ENCODE measurements at places on chromosomes 5 and 9. TPM values are rescaled to one million over a fixed set of nuclear protein-coding genes. Genes with fewer than 3 reads are reported as not detected.

DNA sequence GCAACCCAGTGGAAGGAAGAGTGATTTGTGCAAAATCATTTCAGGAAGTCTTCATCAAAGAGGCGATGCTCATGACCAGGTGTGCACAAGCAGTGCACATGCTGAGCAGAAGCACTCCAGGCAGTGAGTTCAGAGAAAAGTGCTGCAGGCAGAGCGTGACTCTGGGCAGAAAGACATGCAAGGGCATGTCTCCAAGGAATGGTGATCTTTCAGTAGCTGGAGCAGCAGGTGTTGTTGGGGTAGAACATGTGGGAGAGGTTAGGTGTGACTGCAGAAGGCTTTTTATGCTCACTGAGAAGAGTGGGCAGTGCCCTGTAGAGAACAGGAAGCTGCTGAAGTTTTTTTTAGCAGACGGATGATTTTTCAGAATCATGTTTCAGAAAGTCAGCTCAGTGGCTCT, 545.4 kb upstream of the TLE4 start:
- no peak for DNase-seq

- DNase-seq = no peak
These were observed 57.4 kb downstream of the PSMB7 start for GRCh38 chr9:124357721-124358361.

GRCh38 chr9:1005043-1005667, 28.7 kb downstream of the DMRT3 start:
- peak; percentile 64 for DNase-seq

DNA sequence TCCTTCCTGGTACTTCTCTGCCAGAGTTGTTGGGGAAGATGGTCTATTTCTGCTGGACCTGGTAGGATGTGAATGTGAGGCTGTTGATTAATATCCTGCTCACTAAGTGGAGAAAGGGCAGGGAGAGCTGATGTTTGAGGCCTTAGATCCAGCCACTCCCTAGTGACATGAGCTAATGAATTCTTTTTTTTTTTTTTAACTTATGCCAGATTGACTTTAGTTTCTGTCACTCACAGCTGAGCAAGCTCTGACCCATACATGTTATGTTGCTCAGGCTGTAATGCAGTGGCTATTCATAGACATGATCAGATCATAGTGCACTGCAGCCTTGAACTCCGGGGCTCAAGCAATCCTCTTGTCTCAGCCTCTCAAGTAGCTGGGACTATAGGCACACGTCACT, 75.1 kb upstream of the SPRY4 start:
- DNase-seq = no peak

DNA sequence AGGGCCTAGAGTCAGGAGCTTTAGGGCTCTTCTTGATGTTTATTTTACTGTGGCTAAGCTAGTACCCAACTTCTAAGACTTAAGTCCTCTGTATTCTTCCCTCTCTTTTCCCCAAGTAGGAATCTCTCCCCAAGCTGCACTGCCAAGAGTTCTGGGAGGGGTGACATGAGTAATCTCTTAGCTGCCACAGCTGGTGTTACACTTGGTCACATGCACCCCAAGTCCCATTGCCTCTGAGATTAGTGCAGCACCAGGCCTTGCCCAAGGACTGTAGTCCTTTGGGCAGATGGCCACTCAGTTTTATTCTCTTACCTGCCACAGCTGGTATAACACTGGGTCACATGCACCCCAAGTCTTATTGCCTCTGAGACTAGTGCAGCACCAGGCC, 114.7 kb upstream of the RIOK2 start:
- DNase-seq = no peak

- no peak for DNase-seq
These were observed 11.2 kb downstream of the IRF1 start for GRCh38 chr5:132479111-132479951.

DNA sequence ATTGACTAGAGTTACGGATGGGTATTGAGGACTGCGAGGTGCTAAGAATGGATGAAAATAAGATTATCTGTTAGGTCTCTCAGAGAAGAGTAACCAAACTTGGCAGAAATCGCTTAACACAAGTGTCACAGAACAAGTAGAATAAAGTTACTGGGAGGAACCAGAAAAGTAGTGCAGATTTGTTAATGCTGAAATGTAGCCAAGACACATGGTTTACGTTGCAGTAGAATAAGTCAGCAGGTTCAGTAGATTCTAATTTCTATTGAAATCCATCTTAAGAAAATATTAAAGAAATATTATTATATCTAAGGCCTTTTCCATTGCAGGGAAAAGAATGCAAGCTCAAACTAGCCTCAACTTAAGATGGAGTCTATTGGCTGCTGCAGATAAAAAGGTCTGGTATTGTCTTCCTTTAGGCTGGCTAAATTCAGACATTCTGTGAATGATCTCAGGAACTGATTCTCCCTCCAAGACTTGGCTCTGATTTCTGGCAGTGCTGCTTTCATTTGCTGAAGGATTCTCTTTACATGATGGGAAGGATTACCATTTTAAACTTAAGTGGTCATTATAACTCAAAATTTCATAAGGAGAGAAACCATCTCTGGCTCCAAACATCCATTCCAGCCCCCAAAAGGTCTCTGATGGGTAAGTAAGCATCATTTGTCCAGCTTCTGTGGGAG, 314.9 kb downstream of the MARCHF11 start:
- no peak for DNase-seq

- DNase-seq = no peak
These were observed 209.8 kb downstream of the MCTP1 start for GRCh38 chr5:95075111-95075510.

DNA sequence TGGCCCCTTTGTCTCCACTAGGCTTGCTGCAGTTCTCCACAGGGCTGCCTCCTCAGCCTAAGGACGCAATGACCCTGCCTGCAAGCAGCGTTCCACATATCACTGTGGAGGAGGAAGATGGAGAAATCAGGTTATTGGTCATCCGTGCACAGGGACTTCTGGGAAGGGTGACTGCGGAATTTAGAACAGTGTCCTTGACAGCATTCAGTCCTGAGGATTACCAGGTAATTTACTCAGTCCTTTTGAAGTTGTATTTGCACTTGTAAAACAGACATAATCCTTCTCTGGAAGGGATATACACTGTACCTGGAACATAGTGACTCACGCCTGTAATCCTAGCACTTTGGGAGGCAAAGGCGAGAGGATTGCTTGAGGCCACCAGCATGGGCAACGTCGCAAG, 116.6 kb downstream of the ADGRV1 start:
- no peak for DNase-seq

DNA sequence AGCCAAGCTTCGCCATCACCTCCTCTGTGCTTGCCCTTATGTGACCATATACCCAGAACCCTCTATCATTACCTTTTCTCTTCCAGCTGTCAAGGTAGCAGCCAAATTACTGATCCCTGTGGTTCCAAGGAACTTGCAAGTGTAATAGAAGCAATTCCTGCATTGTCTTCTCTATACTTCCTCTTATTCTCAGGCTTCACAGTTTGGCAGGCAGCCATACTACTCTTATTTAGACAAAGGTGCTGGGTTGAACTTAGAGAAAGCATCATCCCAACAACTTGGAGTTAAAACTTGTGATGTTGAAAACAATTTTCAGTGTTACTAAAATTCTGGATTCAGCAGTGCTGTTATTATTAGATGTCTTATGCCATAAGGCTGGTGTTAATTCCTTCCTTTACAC, 93.2 kb downstream of the NLN start:
- peak; percentile 42 for DNase-seq

DNA sequence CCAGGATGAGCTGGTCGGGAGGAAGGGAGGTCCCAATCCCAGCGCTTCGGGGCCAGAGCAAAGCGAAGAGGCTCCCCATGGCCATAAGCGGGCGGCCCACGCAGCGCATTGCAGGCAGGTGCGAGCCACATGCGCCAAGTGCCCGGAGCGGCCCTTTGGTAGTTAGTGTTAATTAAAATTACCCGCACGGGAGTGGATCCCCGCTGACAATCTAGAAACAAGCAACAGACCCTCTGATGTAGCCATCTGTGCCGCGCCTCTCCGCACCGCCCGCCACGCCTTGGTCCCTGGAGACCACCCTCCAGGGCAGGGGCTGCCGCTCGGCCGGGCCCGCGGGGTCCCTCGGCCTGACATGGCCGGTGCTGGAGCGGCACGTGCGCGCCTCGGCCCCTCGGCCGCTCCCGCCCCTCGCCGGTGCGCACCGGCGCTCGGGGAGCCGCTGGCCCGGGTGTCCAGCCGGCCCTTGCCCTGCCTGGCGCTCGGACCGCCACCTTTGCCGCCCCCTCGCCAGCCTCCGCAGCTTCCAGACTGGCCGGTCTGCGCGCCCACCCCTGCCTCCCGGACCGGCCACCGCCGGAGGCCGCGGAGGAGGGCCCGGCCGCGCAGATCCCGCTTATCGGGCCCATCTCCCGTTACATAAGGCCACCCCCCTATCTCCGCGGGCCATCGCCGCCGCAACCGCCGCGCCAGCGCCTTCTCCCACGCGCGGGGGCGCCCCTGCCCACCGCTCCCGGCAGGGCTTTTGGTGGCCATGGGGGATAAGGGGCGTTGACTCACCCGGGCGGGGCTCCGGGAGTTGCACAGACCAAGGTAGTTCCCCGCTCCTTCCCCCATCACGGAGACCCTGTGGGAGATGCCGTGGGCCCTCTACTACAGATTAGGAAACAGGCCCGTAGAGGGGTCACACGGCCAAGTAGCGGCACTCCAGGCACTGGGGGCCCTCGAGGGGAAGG, 1.9 kb upstream of the IL13 start:
- DNase-seq = no peak

DNA sequence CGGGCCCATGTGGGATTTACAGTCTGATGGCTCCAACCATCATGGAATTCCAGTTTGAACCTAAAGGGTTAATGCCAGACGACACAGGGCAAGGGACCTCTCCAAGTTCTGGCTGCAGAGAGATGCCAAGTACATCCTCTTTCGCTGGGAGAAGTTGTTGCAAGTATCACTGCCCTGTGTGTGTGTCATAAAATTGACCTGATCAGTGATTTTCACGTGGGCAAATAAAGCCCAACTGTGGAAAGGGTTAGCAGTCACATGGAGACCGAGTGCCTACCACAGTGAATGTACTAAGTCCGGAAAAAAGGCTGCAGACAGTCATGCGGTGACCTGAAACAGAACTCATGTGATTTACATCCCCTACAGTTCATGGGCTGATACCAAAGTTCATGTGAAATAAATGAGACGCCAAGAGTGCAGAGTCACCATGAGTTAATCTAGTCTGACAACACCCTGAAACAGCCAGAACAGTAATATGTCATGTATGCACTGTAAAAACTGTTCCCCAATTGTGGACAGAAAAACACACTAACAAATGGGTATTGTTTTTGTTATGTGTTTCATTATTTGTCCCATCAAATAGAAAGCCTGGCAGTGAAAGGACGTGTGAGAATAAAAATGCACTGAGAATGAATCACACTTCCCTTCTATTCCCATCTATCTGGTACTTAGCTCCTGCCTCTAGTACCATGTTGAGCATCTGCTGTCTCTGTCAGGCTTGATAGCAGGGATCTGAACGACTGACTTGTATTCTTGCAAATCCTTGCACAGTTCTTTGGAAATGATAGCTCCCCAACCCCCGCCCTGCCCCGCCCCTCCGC, 115.7 kb downstream of the SUSD1 start:
- no peak for DNase-seq

DNA sequence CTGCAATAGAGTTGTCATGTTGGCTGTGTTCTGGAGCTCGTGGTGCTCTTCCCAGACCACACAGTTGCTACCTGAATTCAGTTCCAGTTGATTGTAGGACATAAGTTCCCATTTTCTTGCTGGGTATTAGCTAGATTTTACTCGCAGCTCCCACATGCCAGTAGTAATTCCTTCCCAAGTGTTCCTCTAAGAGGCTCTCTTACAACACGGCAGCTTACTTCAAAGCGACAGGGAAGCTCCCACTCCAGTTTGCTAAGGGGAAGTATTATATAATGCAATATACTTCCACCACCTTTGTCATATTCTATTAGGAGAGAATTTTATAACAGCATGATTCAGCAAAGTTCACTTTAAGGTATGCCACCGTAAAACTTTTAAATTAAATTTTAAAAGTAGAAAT, 623.0 kb downstream of the SLCO4C1 start:
- DNase-seq = no peak

- DNase-seq = no peak
These were observed 21.7 kb downstream of the TRAF1 start for GRCh38 chr9:120904978-120905301.

DNA sequence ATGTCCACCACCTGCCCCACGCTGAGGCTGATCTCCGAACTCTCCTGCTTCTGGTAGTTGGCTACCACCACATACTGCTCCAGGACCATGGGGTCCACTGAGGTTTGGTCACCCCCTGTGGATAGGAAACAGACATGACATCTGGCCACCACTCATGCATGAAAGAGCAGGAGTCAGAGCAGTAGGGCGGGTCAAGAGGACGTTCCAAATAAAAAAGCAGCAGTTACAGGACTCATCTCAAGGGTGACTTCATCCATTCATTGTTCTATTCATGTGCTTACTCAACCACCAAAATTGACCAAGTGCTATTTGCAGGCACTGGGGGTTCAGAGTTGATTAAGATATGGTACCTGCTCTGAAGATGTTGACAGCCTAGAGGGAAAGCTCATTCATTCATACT, 79.2 kb upstream of the UBTD2 start:
- no peak for DNase-seq

DNA sequence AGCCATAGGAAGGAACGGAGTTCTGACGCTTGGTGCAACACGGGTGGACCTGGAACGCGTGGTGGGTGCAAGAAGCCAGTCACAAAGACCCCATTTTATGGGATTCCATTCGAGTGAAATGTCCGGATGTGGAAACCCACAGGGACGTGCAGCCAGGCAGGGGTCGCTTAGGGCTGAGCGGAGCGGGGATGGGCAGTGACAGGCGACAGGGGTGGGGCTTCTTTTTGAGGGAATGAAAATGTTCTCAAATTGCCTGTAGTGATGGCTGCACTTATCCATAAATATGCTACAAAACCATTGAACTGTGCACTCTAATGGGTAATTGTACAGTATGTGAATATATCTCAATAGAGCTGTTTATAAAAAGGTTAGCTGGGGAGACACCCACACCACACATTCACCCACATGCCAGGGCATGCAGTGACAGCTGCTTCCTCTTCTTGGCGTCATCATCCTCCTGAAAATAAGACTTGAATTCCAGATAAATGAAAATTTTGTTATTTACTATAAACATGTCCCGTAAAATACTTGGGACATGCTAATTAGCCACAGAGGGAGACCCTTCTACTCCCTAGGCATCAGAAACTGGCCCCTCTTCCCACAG, 71.3 kb upstream of the OLFM1 start:
- no peak for DNase-seq

DNA sequence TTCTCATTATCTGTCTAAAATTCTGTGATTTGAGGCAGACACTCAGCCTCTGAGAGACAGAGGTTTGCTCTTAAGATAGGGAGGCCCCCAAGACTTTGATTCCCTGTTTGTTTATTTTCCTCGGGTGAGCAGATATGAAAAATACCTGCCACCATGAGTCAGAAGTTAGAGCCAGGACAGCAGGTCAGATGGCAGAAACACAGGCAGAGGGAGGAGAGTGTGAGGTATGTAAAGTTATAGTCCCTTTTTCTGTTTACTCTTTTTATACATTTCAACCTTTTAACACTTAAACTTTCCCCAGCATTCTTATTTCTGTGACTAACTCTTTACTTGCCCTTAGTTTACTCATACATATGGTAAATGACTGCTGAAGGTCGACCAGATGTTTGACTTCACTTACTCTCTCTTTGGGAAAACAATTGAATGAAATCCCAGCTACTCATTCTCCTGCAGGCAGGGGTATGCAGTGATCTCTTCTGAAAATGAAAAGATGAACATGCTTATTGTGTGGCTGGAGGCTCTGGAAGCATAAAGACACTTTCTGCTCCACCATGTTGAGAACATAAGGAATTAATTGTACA, 383.8 kb downstream of the NTRK2 start:
- DNase-seq = no peak

LRRC70 gene
- total RNA-seq = 0.33 TPM

SMC2 gene
- total RNA-seq = 10.2 TPM

ECSCR gene
- not detected for total RNA-seq

GFPT2 gene
- not detected for total RNA-seq

SLC25A2 gene
- not detected for total RNA-seq

SLC6A19 gene
- total RNA-seq = not detected

PLAA gene
- 25.7 TPM for total RNA-seq
